ENCODE measurements at places on chromosomes 1 and 21.

GRCh38 chr1:217953330-217953729 lies 322.2 kb downstream of the SPATA17 start:
- no peak for DNase-seq

- DNase-seq: peak; percentile 54
These were observed 408 bp downstream of the LMO4 start for GRCh38 chr1:87329051-87329525.

DNA sequence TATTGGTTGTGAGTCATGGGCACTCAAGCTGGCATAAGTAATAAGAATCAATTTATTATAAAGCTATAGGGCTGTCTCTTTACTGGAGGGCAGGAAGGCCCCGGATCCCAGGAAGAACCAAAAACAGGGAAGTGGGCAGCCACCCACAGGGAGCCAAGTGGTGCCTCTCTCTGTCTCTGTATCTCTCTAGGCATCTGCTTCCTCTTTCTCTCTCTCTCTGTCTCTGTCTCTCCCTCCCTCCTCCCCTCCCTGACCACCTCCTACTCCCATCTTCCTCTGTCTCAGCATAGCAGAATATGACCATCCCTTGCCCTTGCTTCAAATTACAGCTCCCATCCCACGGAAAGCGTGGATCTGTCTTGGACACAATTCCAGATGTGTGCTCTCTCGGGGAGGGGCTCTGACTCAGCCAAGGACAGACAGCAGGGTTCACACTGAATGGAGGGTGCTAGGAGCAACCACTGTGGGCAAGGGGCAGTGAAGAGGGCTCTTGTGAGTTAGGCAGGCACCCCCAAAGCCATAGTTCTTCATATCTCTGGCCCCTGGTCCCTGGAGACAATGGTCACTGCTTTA lies 80.4 kb upstream of the LPGAT1 start:
- DNase-seq: no peak

GRCh38 chr1:54922921-54923421 lies 36.0 kb upstream of the DHCR24 start:
- no peak for DNase-seq

GRCh38 chr1:44101328-44101727 lies 17.3 kb upstream of the KLF17 start:
- no peak for DNase-seq

DNA sequence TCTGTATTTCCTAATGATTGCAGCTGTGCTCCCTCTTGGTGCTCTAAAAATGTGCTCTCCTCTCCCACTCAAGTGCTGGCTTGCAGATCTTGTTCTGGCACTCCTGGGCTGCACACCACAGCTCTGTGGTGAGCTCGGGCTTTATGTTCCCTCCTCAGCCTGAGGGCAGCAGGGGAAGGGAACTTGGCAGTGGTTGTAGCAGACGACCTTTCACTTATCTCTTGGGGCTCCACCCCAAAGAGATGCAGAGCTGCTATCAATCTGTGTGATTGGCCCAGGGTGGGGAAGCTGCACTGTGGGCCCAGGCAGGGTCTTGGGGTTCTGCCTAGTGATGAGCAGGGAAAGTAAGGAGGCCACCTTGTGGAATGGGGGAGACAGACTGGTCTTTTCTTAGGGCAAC lies 143.5 kb upstream of the GORAB start:
- DNase-seq: no peak

DNA sequence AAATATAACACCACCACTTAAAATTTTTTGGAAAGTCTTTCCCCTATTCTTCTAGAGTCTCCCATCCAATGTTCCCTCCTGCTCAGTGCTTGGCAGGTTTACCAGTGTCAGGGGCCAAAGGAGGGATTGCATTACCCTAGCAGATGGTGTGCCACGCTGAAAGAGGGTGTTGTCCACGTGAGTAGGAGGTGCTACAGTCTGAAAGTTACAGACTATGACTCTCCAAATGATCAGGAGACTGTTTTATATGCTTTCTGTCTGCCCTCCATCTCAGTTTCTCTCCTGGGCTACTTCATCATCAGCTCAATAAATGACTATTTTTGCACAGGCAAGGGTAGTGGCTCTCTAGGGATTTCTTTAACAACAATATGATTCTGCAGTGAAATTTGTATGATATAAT lies 31.3 kb upstream of the ANGPTL7 start:
- peak; percentile 68 for DNase-seq

- DNase-seq: no peak
These were observed 56.4 kb downstream of the ADAMTS1 start for GRCh38 chr21:26788790-26789189.

DNA sequence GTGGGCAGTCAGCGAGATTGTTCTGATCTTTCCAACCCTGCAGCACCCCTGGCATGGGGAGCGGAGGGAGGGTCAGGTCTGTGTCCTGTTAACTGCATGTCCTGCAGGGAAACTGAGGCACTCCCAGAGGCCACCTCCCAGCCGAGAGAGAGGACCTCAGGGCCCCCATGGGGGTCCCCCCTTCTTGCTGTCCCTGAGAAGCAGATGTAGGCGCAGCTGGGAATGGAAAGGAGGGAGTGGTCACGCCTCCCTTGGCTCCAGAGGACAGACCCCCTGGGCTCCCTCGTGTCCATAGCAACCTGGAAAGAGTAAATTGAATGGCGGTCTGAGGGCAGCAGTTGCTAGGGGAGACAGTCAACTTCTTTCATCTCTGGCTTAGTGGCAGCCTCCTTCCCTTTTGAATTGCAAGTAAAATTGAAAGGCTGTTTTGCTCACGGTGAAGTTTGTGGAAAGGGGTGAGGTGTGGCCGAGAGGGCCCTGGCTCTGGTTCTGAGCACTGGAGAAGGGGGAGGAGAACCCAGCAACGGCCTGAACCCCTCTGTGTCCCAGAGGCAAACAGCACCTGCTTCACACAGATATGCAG lies 4.9 kb downstream of the CROCC start:
- no peak for DNase-seq

DNA sequence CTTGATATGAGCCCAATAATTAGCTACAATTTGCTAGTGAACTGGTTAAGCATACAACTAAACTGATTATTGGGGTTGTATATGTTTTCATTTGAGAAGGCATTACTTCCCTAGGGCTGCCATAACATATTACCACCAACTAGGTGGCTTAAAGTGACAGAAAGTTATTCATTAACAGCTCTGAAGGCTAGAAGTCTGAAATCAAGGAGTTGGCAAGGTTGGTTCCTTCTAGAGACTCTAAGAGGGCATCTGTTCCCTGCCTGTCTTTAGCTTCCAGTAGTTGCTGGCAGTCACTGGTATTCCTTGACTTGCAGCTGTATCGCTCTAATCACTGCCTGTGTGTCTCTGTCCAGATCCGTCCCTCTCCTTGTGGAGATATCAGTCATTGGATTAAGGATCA lies 86.3 kb downstream of the LHX9 start:
- no peak for DNase-seq

DNA sequence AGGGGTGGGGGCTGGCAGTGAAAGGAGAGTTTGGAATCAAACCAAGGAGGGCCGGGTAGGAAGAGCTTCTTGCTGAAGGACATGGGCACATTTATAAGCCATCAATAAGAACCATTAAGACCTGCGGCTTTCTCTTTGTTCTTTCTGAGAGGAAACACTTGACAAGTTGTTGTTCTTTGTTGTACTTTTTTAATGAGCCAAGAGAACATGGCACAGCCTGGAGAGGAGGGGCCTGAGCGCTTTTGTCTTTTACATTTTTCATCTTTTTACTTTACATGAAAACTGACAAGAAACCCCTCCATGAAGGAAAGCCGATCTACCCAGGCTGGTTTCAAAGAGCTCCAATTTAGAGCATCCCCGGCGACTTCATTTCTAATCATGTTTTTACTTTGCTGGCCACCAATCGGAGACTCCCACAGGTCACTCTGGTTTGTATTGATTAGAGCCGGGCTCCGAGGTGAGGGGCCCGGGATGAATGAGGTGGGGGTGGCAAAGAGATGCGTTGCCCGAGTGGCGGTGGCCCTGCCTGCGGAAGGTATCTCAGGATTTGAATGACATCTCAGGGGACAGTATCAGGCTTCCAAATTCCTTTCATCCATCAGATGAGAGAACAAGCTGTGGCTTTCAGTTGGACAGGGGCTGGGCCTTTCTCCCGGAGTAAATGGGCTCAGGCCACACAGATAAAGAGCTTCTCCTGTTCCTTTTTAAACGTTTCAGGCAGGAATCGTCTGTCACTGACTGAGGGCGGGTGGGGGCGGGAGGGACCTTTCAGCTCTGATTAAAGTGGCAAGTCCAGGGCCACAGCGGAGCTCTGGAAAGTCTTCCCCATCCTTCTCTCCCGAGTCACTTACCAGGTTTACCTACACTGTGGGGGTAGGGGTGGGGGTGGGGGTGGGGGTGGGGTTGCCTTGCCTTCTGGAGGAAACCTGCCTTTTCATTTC lies 138.8 kb upstream of the ARHGEF16 start:
- DNase-seq: no peak

DNA sequence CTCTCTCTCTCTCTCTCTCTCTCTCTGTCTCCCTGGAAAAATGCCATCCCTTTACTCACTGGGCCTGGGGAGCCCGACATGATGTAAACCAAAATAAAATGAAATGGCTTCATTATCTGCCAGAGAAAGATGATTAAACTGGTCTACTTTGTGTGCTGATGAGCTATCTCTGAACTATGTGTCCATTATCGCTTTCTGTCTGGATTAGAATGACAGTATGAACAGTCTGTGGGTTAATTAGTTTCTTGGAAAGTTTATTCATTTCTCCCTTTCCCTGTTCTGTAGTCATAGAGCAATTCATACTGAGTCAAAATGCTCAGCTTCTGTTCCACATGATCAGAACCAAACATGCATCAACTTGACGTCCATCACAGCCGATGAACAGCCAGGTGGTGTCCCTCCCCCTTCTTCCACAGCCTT lies 72.4 kb upstream of the KCND3 start:
- DNase-seq: no peak

- no peak for DNase-seq
These were observed 2.3 kb downstream of the ADGRB2 start for GRCh38 chr1:31761883-31762282.

GRCh38 chr1:90371448-90371813 lies 345.7 kb downstream of the BARHL2 start:
- DNase-seq: no peak

- no peak for DNase-seq
These were observed 136.9 kb upstream of the HNRNPU start for GRCh38 chr1:245001252-245001651.

DNA sequence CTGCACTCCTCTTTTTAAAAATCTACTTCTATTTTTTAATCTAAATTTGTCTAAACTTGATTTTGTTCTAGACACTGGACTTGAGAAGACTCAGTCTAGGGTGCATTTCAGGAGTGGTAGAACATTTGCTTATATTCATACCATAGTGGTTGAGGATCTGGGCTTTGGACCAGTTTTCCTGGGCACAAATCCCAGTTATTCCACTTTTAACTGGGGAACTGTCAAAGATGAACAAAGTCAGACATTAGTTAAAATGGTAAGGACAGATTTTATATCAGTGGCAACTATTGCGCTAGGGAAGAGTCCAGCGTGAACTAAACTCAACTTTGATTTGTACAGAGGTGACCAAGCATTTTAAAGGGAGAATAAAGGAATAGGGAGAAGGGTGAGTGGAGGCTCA lies 102.4 kb downstream of the FMN2 start:
- no peak for DNase-seq

GRCh38 chr1:101161619-101162018 lies 75.2 kb upstream of the S1PR1 start:
- DNase-seq: no peak

GRCh38 chr1:27031235-27032118 lies 18.8 kb upstream of the TENT5B start:
- DNase-seq: peak; percentile 12

GRCh38 chr1:203693721-203694120 lies 67.1 kb downstream of the ATP2B4 start:
- no peak for DNase-seq

- no peak for DNase-seq
These were observed 44.9 kb downstream of the HHAT start for GRCh38 chr1:210373628-210373877.

- no peak for DNase-seq
These were observed 277.8 kb downstream of the LTN1 start for GRCh38 chr21:28714777-28715464.

- no peak for DNase-seq
These were observed 1.2 kb downstream of the ASCL5 start for GRCh38 chr1:201125800-201126199.

GRCh38 chr21:40466893-40467483 lies 380.0 kb downstream of the DSCAM start:
- DNase-seq: no peak

DNA sequence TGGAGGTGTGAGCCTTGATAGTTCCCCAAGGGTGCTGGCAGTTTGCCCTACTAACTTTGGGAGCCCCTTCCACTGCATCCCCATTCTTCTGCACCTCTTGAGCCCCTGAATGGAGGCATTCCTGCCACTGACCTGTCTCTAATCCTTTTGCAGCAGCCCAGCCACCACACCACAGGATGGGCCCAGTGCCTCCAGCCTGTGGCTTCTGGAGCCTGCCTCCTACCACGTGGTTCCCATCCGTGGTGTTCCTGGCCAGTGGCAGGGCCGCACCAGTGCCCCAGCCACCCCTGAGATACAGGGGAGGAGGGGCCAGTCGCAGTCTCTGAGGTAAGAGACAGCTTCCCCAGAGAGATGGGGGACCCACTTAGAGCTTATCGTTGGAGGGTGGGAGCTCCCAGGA lies 14.4 kb downstream of the INAVA start:
- DNase-seq: no peak

DNA sequence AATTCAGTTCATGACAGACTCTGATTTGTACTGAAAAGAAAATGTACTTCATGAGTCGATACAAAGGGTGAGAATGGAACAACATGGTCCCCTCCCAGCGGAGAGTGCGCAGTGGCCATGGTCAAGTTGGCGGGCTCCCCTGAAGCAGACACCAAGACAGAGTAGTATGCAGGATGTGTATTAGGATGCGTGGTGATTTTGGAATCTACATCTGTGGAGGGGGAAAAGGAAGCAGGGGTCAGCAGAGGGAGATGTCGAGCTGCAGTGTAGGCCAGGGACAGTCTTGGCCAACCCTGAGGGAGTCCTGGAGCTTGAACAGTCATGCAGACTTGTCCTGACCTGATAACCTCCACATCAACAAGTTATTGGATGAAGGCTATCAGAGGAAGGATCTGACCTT lies 481.0 kb downstream of the OMA1 start:
- no peak for DNase-seq

DNA sequence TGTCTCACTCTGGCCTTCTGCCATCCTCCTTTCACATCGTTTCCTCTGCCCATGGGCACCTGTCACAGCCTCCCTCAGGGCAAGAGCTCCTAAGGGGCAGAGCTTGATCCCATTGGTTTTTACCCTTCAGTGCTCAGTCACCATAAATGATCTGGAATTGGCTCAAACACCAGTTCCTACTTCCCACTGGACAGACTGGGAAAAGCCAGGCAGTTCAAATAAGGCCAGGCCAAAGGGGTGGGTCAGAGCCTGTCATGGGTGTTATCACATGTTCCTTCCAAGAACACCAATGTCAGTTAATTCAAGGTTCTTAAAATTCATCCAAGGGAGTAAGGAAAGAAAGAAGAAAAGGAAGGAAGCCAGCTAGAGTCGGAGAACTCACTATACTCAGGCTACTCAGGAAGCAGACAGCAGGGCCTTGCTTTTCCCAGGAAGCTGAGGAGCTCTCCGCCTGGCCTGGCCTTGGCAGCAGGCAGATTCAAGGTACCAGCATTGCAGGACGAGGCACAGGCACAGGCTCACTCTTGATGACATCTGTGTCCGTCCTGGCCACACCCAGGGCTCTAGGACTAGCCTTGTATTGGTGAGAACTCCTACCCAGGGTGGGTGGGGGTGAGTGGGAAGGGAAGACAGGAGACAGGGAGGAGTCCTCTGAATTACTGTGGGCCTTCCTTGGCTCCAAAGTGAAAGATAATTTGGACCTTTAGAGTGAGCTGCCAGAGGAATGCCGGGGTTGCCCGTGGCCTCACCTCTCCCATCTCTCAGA lies 32.2 kb upstream of the ARTN start:
- no peak for DNase-seq

GRCh38 chr1:78071696-78072095 lies 25.9 kb downstream of the GIPC2 start:
- DNase-seq: no peak
